Muscle of leg (tissue), 16 donors: ENCODE measurements at places on chromosomes 6 and 20. TPM values are rescaled to one million over a fixed set of nuclear protein-coding genes. Genes with fewer than 3 reads are reported as not detected.
A peak's percentile ranks its signal among the peaks of the same experiment; 100 is the strongest.

OGFR gene
- 23.2 TPM for total RNA-seq

BPI gene
- 0.40 TPM for total RNA-seq

DNA sequence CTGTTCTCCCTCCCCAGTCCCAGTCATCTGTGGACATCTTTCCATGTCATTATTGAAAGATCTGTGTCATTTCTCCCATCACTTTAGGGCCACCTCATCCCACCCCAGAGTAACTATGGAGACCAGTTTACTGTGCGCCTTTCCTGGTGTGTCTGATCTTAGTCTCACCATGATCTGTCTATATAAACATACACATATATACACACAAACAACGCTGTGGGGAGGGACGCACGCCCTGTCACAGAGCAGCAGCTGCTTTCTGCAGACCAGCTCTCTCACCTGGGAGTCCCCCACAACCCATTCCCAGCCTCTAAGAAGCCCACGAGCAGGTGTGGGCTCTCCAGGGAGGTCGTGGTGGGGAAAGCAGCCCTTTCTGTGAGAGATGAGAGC, 68.1 kb upstream of the TOX2 start:
- no peak for DNase-seq
- H3K4me1 ChIP-seq, result peaks cover 7% of the 10 kb centered on the region
- no peak overlapping the region for H3K4me3 ChIP-seq
- H3K27me3 ChIP-seq, result no peaks in the 10 kb centered on the region
- no peak overlapping the region for H3K27ac ChIP-seq

- no peak overlapping the region for H3K4me3 ChIP-seq
- no peaks in the 10 kb centered on the region for H3K36me3 ChIP-seq
- no peak overlapping the region for H3K27ac ChIP-seq
- no peaks in the 10 kb centered on the region for H3K27me3 ChIP-seq
- H3K4me1 ChIP-seq, result no peaks in the 10 kb centered on the region
- DNase-seq, result peak; percentile 32
These were observed 38.4 kb downstream of the BMP5 start for GRCh38 chr6:55836945-55837344.
